ENCODE measurements at places on chromosomes 4 and X. TPM values are rescaled to one million over a fixed set of nuclear protein-coding genes. Genes with fewer than 3 reads are reported as not detected.

DNA sequence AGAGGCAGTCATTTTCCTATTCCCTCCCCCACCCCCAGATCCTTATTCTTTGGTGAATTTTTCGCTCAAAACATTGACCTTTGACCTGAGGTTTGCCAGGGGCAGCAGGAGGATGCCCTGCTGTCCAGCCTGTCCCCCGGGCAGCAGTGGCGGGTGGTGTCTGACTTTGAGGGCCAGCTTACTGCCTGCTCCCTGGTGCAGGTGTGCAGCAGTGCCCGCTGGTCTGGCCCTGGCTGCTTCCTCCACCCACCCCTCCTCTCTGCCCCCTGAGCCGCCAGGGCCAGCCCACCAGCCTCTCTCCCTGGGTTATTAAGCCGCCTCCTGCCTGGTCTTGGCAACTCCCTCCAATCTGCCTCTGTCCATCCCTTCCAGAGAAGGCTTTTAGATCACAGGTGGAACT is 40.8 kb upstream of the GRPEL1 start:
- no peak for DNase-seq

DNA sequence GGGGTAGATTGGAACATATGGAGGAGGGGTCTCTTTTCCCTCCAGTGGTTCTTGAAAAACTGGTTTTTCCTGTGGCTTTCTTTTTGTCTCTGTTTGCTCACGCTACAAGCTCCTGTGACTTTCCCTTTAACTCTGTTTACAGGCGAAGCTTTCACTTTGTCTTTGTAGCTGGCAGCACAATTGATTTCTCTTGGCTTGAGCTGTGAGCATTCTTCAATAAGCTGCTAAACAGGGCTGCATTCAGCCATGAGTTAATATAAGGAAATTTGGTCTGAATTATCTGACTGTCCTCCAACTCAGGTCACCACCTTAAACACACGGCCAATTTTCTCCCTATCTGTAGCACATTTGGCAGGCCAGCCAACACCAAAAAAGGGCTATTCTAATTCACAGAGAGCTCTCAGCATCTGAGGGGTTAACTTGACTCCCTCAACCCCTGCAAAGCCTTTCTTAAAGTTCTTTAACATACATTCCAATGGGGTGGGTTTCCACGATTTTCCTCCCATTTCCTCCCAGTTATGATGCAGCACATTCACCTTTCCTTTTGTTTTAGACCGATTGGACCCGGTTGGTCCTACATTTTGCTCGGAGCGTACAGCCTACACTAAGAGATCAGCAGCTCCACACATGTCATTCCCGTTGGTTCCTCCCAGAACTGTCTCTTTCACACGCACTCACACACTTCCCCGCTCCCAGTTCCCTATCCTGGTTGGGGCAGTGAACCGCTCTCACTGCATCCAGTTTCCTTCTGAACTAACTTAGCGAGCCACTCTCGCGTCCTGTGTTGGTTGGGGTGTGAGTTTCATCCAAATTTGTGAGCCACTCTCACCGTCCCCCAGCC is 45.4 kb downstream of the UGT2A3 start:
- DNase-seq: no peak

DNA sequence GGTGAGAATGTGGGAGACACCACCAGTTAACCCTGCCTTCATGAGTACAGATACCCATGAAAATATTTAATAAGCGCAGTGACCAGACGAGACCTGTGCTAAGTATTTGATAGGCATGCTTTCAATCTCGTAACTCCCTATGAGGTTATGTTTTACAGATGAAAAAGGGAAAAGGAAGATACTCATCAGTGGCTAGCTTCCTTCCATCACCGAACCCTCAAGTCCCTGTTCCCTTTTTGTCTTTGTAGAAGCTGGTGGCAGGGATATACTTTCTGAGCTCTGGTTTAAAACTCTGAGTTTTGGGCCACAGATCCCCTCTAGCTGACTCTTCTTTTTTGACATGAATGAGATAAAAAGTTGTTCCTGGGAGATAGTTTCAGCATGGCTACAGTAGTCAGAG is 26.3 kb downstream of the AFF1 start:
- no peak for DNase-seq

DNA sequence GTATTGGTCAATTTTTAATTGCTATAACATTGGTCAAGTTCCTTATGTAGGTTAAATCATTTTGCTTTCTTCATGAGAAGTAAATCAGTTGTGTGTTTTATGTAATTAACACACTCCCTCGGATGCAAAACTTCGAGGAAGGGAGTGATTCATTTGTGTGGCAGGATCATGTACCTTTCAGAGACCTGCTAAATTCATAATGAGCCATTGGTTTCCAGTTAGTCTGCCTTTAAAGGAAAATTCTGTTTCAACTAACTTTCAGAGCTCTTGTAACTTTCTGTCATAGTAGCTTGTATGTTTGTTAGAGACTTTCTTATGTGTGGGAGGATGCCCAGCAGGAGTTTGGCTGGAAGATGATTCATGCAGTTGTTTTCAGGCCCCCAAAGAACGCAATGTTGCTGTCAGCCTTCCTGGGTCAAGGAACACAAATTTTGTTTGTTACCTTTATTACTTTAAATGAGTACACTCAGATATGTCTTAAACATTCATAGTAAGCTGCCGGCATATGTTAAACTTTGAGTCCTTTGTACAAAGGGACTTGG is 72.1 kb downstream of the GPR101 start:
- no peak for DNase-seq

DNA sequence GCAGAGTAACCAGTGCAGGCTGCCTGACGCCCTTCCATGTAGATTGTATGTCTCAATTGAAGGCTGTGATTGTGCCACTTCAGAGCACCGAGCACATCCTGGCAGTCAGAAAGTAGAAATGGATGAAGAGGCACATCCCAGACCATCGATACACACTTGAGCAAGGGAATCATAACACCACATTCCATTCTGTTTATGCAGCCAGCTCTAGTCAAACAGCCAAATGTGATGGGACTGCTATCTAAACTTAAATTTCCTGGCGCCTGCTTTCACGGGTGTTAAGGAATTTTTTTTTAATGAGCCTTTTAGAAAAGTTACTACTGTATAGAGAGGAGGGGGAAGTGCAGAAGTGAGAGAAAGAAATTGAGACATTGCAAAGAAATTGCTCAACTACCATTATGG is 84.4 kb downstream of the PPARGC1A start:
- no peak for DNase-seq

GRCh38 chr4:5635826-5636195 is 72.5 kb downstream of the EVC2 start:
- no peak for DNase-seq

DNA sequence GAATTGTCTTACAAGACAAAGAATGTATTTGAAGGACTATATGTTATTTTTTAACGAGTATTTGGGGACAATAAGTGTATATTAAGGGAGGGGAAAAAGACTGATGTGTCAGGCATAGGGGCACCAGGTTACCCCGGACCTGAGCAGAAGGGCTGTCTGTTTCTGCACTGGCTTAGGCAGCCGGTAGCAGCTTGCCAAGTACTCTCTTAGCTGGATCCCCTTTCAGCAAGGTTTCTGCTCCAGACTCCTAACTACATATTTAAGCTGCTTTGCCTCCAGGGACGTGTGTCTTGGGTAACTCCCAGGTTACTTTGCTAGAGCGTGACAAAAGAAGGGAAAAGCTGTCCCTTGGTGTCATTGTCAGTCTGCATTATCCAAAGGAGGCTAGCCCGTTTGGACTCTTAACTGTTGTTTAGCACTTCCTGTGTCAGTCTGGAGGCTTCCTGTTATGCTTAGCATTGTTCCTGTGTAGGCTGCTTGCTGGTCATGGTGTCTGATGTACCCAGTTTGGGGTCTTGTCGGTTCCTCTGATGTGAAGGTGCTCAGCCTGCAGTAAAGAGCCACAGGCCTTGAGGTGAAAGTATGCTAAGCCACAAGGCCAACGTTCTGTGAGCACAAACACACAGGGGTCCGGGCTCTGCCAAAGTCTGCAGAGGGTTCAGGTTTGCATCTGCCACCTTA is 11.6 kb downstream of the CXCR3 start:
- no peak for DNase-seq

- DNase-seq: no peak
These were observed 1.7 kb upstream of the MTNR1A start for GRCh38 chr4:186557061-186557460.

DNA sequence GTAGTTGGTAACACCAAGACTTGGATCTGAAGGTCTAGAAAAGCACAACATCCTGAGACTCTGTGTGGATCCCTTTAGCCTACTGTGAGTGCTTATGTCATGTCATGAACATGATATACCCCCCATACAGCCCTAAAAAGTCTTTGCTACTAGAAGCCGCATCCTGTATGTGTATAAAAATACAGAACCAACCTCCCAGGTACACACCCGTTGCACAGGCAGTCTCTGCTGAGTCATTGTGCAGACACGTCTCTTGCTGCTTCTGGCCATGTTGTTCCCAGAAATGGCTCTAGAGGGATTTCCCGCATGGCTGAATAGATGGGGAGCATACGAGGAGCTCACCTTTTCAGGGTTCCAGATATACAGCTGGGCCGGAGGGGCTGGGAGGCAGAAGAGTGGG is 93.3 kb downstream of the MAMLD1 start:
- no peak for DNase-seq

DNA sequence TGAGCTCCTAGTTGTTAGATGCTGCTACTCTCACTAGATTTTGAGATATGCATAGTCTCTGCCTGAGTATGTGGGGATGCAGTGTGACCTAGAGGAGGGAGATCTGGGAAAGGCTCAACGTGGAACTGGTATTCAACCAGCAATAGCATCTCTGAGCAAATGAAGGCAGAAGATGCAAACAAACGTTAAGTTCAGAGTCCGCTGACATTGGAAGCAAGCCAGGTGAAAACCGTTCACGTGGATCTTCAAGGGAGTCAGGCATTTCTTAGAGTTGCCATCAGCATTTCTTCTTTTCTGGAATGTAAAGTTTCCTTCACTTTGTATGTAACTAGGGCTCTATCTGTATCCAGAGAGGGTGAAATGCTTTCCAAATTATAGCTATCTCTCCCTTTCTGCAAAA is 59.9 kb downstream of the C4orf51 start:
- DNase-seq: no peak

GRCh38 chrX:39975101-39975925 is 122.4 kb downstream of the BCOR start:
- DNase-seq: no peak

GRCh38 chr4:16417198-16417597 is 190.9 kb upstream of the TAPT1 start:
- no peak for DNase-seq

- DNase-seq: no peak
These were observed 12.1 kb downstream of the CCDC22 start for GRCh38 chrX:49247346-49247745.

DNA sequence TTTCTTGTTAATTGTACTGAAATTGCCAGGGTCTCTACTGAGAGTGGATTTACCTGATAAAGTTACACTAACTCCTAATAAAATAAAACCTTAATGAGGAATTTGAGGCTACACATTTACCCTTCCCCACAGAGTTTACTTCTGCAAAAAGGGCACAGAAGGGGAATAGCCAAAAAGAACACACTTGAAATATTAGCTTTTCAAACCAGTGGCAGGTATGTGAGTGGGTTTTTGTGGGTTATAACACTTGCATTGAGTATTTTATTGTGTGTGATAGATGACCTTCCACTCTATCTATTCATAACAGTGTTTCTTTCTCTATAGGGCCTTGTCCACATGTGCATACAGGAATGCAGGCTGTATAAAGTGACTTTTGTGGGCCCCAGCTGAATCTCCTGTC is 5.0 kb upstream of the GPR174 start:
- DNase-seq: no peak

- peak; percentile 45 for DNase-seq
These were observed 760 bp downstream of the TMEM165 start for GRCh38 chr4:55396308-55397125.

GRCh38 chr4:17385403-17385802 is 126.5 kb downstream of the QDPR start:
- DNase-seq: no peak

DNA sequence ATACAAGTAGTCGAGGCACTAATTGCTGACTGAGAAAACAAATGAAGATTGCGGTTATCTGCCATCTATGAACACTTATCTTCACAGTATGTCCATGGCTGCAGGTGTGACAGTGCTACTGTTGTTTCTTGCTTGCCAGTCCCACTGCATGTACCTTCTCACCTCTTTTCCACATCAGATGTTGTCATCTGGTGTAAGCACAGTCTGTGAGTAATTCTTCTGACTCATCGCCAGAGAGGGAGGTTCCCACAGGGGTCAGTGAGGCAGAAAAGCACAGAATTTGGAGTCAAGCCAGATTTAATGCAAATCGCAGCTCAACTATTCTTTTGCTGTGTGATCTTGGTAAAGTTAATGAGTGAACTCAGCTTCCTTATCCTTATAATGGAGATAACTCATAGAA is 144.4 kb downstream of the GLRA2 start:
- DNase-seq: no peak

- no peak for DNase-seq
These were observed 98.0 kb downstream of the RELL1 start for GRCh38 chr4:37588150-37588549.

GRCh38 chr4:100981447-100982204 is 365.7 kb downstream of the PPP3CA start:
- DNase-seq: no peak

- no peak for DNase-seq
These were observed 20.2 kb upstream of the CCKAR start for GRCh38 chr4:26510334-26510964.

GRCh38 chrX:24149351-24150050 is at the start of gene ZFX:
Gene ZFX, plus strand, starts transcription at chrX:24149729. Its CDS starts 23,014 bp downstream, at chrX:24172743.
- DNase-seq: peak; percentile 75

GRCh38 chr4:73608689-73609594 is 11.3 kb downstream of the RASSF6 start:
- DNase-seq: no peak

DNA sequence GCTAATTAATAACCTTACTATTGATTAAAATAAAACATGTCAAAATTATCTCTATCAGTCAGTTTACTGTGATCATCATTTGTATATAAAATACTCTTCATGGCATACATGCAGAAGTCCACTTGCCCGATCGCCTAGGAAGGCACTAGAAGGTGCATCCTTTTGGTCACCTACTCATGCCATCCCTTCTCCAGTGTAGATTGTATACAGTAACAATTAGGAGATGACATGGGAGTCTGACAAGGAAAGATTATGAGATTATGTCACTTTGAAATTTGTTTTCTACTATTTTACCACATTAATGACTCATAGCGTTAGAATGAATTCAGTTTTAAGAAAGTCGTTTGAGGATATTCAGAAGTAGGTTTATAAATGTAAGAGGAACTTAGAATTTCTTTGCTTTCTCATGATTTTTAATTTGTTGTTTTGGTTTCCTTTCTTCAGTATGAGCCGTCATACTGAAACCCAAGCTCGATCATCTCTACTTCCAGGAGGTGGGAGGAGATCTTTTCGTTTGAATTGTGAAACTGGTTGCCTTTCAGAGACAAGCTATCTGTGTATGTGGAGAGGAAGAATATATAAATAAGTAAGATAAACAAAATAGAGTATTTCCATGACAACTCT is 51.1 kb upstream of the UNC5C start:
- DNase-seq: no peak

FAM120C gene
- total RNA-seq: 10.4 TPM

MAGED2 gene
- 85.6 TPM for total RNA-seq

ZIC3 gene
- total RNA-seq: not detected

IL13RA1 gene
- 83.3 TPM for total RNA-seq

RASSF6 gene
- 1.1 TPM for total RNA-seq

ZCCHC18 gene
- 0.20 TPM for total RNA-seq

CYBB gene
- 31.8 TPM for total RNA-seq

SLC6A14 gene
- 22.7 TPM for total RNA-seq

MAGEC3 gene
- total RNA-seq: not detected

CNKSR2 gene
- 4.0 TPM for total RNA-seq

F11 gene
- 6.1 TPM for total RNA-seq

STAP1 gene
- total RNA-seq: not detected

ANOS1 gene
- 63.8 TPM for total RNA-seq

PCDH7 gene
- total RNA-seq: 3.8 TPM

Data from upper lobe of left lung (tissue), 6 donors.